ENCODE measurements at places on chromosomes 12 and 14.

GRCh38 chr12:11545484-11546330, 103.8 kb upstream of the ETV6 start:
- no peak for DNase-seq

DNA sequence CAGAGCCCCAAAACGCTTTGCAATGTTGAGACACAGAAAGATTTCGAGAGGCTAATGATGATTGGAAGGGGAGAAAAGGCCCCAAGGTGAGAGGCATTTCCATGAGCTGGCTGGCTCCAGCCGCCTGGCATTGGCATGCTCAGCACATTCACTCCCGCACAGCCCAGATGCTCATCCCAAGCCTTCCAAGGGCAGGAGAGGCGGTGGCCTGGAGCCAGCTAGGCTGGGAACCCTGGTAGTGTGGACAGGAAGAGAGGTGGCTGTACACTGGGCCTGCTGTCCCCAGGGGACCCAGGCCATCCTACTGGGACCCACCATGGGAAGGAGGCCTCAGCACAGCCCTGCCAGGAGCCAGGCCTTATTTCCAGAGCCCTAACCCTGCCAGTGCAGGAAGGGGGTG, 72.2 kb downstream of the SPTB start:
- DNase-seq, result no peak

- no peak for DNase-seq
Measured at GRCh38 chr14:94341656-94342333, 18.7 kb upstream of the SERPINA6 start.

- no peak for DNase-seq
Measured at GRCh38 chr12:124481257-124481750, 86.1 kb downstream of the NCOR2 start.

DNA sequence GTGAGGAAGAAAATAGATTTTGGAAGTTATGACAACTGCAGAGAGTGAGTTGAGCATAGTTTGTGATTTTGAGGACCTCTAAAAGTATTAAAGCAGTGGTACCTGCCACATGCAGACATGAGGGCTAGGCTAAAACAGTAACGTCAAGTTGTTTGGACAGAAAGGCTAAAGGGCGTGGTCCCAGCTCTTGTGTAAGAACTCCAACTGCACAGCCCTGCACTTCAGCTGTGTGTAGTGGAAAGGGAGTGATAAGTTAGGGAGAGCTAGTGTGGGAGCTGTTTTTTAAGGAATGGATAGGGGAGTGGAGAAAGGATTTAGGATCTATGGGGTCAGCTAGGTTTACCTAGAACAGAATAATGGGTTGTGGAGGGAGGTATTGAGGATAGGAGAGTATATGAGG, 39.5 kb downstream of the TESPA1 start:
- no peak for DNase-seq

GRCh38 chr12:64691795-64692583, 67.2 kb downstream of the GNS start:
- no peak for DNase-seq

DNA sequence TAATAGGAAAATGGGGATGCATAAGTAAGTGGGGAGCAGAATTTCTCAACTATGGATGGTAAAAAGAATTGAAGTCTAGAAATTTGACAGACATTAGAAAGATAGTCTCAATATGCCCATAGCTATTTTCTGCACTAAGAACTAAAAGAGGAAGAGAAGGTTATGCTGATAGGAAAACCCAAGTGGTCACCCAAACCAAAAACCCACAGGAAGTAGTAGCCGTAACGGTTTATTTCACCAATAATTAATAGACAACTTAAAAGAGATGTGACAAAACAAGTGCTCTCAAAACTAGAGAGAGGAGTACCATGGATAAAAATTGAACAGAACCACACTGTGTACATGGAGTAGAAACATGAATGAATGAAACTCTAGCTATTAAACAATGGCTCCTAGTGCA, 295.4 kb downstream of the FSCB start:
- no peak for DNase-seq
